Stimulated activated CD4-positive, alpha-beta T cell treated with anti-CD3 and anti-CD28 coated beads, Interleukin-1b, Interleukin-23, amount 100 ng/mL, for 1 hour (primary cell): ENCODE measurements at places on chromosomes 2 and 18.

DNA sequence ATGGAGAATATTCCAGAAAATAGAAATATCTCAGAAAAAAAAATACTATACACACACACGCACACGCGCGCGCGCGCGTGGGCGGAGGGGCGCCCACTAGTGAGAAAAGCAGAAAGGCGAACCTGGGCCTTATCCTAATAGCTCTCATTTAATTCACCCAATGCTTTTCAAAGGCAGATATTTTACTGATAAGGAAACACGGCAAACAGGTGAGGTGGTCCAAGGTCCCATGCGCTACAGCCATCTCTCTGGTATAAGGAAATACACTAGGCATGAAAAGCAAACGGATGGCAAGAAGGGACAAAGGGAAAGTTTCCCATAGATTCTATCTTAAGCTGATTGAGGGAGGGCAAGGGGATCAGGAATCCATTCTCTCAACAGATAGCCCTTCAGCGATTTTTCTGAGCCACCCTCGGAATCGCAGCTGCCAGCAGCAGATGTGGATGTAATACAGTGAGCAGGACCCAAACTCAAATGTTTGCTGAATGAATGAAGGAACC is 136.7 kb downstream of the TMEM247 start:
- no peak for DNase-seq

DNA sequence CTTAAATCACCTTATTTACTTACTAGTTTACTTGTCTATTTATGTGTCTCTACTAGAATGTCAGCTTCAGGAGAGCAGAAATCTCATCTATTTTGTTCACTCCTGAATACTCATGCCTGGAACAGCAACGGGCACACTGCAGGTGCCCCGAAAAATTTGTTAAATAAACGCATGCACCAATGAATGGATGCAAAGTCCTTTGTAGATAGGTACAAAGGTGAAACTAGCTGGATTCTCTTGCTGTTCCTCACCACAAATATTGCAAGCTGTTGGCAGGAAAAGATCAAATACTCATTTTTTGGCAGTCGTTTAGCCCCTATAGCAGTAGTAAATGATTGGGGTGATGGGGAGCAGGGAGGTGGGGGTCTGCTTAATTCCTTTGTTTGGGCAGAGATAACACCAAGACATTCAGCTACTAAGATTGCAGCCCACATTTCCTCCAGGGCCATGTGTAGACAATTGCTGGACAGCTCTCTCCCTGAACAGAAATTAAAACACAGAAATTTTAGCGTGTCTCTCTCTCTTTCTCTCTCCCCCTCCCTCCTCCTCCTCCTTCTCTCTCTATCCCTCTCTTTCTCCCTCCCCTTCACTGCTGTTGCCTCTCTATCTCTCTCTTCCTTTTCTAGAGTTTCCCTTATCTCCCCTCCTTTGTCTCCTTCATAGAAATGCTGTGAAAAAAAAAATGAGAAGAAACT is 5.4 kb downstream of the MARCHF4 start:
- no peak for DNase-seq

- no peak for DNase-seq
These were observed 129.8 kb downstream of the HNMT start for GRCh38 chr2:138094031-138094430.

DNA sequence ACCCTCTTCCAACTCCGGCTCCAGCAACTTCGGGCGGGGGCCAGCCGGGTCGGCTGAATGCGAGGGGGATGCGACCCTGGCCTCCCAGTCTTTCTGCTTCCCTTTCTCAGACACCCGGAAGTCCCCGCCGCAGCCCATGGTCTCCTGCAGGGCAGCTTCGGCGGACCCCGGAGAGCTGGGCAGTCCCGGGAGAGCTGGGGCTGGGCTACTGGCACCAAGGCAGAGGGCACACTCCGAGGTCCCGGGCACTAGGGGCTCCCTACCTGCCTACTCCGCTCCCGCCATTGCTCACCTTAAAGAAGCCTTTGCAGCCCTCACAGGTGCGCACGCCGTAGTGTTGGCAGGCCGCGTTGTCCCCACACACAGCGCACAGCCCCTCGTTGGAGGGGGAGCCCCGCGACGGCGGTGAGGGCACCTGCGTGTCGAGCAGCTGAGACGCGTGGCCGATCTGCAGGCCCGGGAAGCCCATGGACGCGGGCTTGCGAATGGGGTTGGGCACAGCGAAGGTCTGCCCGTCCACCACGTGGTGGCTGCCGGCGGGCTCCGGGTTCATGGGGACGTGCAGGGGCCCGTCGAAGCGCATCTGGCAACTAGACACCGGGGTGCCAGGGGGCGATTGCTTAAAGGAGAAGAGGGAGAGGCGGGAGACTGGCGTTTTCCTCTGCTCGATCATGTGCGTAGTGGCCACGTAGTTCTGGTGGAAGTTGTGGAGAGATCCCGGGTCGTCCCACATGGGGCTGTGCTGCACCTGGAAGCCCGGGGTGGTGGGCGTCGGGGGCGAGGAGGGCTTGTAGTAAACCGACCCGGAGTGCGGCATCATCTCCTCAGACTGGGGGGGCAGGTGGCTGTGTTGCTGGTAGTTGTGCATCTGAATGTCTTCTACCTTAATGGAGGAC is 3.2 kb downstream of the NR4A2 start:
- no peak for DNase-seq

DNA sequence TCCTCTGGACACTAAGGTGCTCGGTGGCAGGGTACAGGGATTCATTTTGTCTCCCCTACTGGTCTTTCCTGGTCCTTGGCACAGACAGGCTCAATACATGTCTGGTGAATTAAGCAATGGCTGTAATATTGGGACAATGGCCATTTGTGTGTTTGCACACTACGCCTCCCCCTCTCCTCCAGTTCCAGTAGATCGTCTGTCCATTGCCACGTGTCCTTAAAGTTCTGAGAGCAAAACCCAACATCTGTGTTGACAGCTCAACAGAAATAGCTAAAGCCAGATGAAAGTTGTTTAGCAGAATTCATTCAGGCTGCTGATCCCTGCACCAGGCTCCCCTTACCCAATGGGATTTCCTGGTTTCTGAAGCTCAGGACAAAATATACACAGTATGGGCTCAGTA is 9.0 kb upstream of the FABP1 start:
- no peak for DNase-seq

GRCh38 chr2:85853499-85854165 is 35.2 kb downstream of the ST3GAL5 start:
- DNase-seq = no peak

DNA sequence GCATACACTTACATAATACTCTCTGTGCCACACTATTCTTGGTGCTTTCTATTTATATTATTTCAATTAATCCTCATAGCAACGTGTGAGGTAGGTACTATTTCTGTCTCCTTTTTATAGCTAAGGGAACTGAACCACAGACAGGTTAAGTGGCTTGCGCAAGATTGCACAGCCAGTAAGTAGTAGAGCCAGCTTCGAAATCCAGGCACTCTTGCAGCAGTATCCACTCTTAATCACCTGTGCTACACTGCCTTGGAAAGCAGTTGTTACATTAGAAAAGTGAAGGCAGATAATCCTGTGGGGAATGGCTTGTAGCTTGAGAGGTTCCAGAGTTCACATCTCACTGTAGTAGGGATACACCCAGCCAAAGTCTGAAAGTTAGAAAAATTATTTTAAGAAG is 198.3 kb downstream of the LDLRAD4 start:
- no peak for DNase-seq

DNA sequence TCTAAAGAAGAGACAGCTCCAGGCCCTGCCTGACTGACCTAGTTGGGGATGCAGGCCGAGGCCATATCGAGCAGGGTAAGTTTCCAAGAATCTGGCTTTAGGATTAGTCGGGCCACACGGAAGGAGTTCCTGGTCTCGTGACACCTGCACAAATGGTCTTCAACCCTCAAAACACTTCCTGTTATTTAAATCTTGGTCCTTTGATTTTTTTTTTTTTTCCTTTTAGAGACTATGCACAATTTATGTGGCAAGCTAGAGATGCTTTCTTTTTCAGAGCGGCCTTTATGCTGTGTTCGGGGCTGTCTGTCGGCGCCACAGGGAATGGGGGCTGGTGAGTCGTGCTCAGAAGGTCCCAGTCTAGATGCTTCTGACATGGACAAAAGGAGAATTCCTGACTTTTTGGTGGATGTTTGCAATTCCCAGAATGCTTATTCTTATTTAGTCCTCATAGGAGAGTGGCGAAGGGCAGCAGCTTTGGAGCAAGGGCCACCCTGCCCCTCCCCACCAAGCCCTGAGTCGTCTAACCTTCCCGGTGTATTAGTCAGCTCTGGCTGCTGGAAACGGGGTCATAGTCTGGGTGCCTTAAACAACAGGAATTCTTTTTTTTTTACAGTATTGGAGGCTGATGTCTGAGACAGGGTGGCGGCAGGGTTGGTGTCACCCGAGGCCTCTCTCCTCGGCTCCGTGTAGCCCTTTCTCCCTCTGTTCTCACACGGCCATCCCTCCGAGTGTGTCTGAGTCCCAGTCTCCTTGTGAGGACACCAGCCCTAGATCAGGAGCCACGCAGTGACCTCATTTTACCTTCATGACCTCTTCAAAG is 27.4 kb downstream of the HPCAL1 start:
- no peak for DNase-seq
